Activated CD8-positive, alpha-beta memory T cell treated with anti-CD3 and anti-CD28 coated beads for 1 hour (primary cell): ENCODE measurements at places on chromosomes 2 and 18.

GRCh38 chr2:28432362-28432761 lies 39.7 kb downstream of the FOSL2 start:
- no peak for DNase-seq

DNA sequence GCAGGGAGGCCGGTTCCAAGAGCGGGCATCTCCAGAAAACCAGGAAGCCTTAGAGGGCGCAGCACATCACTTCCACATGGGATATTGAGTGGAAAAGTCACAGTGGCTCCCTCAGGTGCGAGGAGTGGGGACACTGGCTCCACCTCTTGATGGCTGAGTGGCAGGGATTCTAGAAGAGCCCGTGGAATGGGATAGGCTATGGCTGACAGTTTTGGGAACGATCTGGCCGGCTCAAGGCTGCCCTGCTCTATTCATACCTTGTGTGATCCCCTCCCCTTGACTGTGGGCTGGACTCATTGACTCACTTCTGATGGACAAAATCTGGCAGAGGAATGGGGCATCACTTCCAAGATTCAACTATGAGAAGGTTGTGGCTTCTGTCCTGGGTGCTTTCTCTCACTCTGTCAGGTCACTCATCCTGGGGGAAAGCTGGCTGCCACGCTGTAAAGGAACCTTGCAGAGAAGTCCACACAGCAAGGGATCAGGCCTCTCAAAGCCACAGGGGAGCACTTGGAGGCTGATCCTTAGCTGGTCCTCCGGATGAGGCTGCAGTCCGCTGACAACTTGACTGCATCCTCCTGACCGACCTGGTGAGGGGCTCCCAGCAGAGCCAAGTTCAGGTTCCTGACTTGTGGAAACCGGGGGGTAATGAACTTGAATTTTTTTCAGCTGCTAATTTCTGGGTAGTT lies 46.7 kb upstream of the HS6ST1 start:
- DNase-seq: no peak

DNA sequence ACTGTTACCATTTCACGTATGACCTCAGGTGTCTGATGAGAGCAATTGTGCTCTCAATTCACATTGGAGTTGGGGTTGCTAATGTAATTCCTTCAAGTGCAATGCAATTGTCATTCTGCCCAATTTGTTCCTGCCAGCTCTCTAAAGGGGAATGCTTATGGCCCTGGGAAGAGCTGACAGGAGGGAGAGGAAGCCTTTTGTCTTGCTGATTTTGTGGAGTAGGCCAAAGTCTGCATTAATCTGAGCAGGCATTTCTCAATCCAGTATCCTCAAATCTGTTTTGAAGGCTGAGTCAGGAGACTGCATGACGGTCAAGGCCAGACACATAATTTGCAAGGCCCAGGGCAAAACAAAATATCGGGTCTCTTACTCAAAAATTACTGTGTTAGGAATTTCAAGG lies 326.4 kb upstream of the SPHKAP start:
- DNase-seq: no peak

- DNase-seq: no peak
Observed at GRCh38 chr2:30566631-30567030, 119.6 kb downstream of the LCLAT1 start.

- DNase-seq: no peak
Observed at GRCh38 chr2:68739595-68740399, 5.2 kb downstream of the ARHGAP25 start.

- DNase-seq: no peak
Observed at GRCh38 chr18:9221040-9221439, 84.5 kb downstream of the ANKRD12 start.

- no peak for DNase-seq
Observed at GRCh38 chr2:84713441-84713840, 167.4 kb downstream of the TRABD2A start.

DNA sequence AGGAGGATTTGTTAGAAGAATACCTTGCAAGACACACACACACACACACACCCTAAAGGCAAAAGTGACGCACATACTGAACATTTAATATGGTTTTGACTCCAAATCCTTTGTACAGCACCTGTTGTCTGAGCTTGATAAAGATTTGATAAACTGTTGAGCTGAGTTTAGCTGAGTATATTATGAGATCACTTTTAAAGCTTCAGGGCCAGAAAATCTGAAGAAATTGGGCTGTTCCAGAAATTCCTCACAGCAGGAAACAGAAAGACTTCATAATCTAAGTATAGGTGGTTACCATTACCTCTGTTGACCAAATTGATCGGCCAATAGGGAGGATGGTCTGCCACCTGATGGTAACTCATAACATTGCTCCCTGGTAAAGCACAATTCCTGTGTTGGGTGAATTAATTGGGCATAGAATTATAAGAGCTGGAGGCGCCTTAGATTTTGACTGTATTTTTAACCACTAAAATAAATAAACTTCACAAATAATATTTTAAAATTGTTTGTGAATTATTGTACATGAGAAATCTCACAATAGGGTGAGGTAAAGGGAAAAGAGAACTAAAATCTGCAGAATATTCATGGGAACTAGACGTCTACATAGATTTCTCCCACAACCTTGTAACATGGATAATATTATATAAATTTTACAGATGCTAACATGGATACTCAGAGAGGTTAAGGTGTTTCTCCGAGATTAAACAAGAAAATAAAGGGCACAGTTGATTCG lies 21.8 kb upstream of the RPIA start:
- no peak for DNase-seq

DNA sequence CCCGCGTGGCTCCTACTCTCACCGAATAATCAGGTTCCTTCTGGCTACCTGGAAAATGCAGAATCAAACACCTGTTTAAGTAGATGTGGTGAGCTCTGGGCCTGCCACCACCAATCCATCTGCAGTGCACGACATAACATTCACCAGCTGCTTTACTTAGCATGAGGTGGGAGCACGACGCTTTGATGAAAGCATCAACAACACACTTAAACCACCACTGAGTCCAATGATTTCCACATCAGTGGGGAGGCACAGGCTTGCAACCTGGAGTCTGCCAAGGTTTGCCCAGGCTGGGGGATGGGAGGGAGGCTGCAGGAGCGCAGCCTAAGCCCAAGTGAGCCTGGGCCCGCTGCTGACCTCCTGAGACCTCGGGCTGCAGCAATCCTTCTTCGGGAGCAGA lies 415.5 kb downstream of the MEIS1 start:
- DNase-seq: no peak

- peak; percentile 70 for DNase-seq
Observed at GRCh38 chr18:77054606-77055428, 77.8 kb downstream of the MBP start.

DNA sequence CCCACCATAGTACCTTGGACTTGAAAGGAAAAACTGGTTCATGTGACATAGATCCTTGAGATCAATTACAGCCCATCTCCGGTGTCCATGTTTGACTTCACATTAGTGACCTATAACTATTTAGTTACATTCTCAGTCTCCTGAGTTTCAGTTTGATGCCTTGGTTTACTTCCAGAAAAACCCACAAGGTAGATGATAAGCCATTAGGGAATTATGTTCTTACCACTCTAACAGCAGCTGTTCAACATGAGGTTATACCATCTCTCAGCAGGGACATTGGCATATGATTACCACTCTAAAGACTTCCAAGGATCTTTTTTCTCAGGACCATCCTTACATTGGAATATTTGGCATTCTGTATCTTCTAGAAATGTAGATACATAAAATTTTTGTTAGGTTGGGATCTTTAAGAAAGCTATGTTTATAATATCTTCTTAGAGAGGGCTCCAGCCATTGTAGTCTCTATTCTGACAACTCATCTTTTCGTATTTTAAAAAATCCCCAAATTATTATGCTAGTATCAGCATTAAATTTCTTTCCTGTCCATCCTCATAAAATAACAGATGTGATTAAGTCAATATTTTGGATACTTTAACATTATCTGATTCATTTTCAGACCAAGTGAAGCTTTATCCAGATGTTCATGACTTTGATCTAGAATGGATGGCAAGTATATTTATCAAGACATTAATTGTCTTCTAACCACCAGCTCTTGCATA lies 258.9 kb downstream of the RDH14 start:
- no peak for DNase-seq

DNA sequence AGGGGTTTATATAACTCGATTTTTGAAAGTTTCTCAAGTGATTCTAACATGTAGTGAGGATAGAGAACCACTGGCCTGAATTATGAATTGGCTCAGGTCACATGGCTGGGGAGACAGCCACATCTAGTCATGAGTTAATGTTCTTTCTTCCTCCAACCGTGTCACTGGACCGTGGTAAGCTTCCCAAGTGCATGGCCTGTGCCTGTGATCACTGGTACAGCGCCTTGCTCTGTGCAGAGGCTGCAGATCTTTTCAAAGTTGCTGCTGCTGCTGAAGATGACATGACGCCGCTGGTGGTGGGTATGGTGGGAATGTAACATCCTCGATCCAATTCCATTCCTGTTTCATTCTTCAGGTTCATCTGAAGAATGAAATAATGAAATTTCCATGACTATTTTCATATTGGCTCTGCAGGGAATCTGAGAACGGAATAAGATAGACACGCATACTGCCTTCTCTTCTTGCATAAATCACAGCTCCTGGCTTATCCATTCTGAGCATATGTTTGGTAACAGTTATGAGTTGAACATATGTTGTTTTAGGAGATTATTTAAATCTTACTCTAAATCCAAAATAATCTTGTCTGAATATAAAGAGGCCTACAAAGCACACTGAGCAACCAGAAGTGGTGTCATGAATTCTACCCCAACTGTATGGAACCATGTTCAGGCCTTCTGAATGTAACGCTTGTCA lies 100.5 kb upstream of the THSD7B start:
- no peak for DNase-seq

DNA sequence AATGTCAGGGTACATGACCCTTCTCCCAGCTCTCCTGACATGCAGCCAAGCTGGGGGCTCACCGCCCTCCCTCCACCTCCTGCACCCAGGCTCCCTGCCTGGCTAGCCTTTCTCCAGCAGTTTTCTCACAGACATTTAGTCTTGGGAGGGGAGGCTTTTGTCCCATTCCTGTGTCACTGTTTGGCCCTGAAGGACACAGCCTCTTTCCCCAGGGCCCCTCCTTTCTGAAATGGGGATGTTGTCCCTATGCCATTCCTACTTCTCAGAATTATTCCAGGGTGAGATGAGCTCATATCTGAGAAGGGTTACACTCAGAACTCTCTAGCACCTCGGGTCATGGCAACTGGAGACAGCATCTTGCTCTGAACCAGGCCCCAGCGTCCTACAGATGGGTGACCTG lies 47.3 kb upstream of the MRPL33 start:
- DNase-seq: no peak

DNA sequence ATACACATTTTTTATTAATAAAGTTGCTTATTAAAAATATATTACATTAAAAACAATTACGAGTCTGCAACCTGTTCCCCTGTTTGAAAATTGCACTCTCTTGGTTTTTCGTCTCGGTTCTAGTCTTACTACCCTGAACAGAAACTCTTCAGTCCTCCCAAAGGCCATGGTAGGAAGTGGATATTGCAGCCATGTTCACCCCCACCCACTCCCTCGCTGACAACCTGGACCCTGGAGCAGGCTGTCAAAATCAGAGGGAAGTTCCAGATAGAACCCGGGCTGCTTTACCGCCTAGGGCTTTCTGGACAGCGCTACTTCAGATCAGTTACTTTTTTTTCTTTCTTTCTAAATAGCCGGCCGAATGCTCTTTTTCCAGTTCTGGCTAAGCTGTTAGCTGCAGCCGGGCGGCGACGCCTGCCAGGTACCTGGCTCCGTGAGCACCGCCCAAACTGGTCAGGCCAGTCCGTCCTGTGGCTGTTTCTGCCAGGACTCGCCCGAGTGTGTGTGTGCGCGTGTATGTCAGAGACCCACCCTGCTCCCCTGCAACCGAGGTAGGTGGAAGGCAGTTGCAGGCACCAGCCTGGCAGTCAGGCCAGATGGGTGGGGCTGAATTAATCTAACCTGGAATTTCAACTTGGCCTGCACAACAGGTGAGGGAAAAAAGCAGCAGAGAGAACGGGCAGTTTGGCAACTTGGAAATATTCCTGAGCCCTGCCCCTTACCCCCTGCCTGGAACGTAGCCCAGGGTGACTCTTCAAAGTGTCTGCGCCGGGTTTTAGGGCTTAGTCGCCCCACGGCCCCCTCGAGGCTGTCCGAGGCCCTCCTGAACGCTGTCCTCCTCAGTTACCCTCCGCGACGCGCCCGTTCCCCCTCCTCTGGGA lies 1.1 kb upstream of the TET3 start:
- no peak for DNase-seq

DNA sequence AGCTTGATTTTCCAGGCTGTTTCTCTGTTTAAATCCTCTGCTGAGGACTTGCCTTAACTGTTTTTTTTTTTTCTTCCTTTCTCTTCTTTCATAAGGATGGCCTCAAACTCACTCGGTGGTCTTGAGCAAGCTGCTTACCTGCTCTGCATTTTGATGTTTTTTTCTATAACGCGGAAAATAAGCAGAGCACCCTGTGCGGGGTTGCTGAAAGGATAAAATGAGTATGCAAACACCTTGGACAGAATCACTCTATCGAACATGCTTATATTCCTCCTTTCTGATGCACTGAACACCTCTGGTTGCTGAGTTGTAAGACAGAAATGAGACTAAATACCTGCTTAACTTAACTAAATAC lies 41.1 kb upstream of the DSC1 start:
- no peak for DNase-seq

GRCh38 chr18:79879566-79879965 lies 71.9 kb downstream of the SLC66A2 start:
- DNase-seq: no peak

DNA sequence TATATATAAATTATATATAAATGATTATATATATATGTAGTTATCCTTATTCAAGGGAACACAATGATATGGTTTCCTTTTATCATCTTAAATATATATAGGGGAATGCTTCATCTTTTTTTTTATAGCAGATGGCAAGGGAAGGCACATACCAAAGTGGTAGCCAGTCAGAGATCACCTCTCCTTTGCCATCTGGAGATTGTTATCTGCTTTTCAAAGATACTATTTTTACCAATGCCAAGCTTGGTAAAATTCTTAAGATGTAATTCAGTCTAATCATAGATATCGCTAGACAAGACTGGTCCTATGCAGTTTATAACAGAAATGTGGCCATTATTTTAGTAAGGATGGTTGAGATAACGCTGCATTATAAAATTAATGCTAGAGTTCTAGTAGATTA lies 64.7 kb upstream of the DSEL start:
- DNase-seq: no peak
